ENCODE measurements at places on chromosomes 6 and 20.
A peak's percentile ranks its signal among the peaks of the same experiment; 100 is the strongest.

- no peak for DNase-seq
Observed at GRCh38 chr20:18176318-18176785, 38.7 kb downstream of the KAT14 start.

GRCh38 chr6:73418081-73418741 is 23.6 kb downstream of the DDX43 start:
- DNase-seq, result no peak

- DNase-seq, result peak; percentile 24
Observed at GRCh38 chr20:38152621-38153221, 12.3 kb downstream of the TGM2 start.

DNA sequence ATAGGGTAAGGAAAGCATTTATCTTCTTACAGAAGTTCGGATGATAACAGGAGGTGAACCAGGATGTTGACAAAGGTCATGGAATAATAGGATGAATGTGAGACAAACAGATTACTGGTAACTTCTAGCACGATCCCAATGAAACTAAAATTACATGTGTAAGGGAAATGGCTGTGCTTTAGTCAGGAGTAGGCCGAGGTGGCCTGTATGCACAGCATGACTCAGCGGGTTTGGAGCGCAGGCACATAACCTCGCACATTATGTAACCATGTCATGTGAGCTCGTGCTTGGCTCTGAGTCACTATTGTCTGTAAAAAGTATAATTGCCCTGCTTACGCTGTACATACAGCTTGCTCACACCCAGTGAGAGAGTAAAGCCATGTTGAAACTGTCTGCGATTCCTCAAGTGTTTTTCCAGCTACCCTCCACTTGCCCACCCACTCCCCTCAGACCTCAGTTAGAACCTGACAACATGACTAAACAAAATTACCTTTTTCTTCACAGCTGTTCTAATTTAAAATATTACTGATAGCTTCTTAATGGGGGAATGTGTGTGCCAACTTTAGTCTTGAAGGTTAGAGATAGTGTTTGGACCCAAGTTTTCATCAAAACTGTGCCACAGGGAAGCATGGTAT is 8.2 kb downstream of the CYB5R4 start:
- peak; percentile 94 for DNase-seq

DNA sequence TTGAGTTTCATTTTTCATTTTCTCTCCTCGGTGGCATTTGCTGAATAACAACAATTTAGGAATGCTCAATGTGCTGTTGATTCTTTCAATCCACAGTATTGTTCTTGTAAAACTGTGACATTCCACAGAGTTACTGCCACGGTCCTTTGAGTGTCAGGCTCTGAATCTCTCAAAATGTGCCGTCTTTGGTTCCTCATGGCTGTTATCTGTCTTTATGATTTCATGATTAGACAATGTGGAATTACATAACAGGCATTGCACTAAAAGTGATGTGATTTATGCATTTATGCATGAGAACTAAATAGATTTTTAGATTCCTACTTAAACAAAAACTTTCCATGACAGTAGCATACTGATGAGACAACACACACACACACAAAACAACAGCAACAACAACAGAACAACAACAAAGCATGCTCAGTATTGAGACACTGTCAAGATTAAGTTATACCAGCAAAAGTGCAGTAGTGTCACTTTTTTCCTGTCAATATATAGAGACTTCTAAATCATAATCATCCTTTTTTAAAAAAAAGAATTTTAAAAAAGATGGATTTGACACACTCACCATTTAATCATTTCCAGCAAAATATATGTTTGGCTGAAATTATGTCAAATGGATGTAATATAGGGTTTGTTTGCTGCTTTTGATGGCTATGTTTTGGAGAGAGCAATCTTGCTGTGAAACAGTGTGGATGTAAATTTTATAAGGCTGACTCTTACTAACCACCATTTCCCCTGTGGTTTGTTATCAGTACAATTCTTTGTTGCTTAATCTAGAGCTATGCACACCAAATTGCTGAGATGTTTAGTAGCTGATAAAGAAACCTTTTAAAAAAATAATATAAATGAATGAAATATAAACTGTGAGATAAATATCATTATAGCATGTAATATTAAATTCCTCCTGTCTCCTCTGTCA is 88.1 kb downstream of the SNAP25 start:
- DNase-seq, result peak; percentile 96

DNA sequence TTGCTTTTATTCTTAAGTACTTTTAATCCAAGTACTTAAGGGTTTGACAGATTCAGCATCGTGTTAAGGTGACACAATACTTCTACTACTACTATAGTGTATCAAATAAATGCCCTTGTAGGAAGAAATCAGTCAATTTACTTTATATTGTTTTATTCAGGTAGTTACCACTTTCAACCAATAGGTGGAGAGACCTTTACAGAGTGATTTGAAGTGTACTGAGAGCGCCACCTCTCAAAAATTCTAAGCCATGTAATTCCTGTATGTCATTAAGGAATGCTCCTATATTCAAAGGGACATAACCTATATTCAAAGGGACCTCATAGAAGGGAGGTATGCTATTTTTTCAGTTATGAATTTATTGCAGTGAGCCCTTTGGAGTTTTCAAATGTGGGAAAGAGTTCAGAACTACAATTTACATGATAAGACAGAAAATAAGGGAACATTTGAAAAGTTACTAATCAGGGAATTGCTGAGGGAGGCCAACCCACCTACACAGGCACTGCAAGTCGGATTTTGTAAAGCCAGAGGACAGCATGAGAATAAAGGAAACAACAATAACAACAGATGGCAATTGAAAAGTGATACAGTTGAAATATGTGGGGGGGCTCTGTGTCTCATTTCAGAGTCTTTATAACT is 955.6 kb downstream of the TBC1D32 start:
- peak; percentile 24 for DNase-seq

DNA sequence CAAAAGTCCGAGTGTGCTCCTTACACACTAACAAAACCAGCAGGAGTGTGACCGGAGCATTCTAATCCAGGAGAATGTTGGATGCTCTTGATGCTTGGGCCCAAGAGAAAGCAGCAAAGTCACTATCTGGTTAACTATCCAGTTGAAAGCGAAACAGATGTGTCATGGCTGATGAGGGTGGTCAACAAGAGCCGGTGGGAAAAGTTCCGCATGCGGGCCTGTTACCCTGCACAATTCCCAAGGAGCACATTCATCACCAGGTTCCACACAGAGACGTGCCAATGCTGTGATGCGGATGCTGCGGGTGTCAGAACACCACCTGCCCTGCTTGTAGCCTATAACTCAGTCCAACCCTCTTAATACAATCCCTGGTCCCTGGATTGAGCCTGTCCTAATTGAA is 38.7 kb downstream of the IL20RA start:
- no peak for DNase-seq
